ENCODE measurements at places on chromosomes 2 and 18.

- no peak for DNase-seq
Observed at GRCh38 chr2:241902357-241902991, 32.9 kb downstream of the RTP5 start.

GRCh38 chr2:39584283-39584965, 81.3 kb upstream of the TMEM178A start:
- DNase-seq, result no peak

DNA sequence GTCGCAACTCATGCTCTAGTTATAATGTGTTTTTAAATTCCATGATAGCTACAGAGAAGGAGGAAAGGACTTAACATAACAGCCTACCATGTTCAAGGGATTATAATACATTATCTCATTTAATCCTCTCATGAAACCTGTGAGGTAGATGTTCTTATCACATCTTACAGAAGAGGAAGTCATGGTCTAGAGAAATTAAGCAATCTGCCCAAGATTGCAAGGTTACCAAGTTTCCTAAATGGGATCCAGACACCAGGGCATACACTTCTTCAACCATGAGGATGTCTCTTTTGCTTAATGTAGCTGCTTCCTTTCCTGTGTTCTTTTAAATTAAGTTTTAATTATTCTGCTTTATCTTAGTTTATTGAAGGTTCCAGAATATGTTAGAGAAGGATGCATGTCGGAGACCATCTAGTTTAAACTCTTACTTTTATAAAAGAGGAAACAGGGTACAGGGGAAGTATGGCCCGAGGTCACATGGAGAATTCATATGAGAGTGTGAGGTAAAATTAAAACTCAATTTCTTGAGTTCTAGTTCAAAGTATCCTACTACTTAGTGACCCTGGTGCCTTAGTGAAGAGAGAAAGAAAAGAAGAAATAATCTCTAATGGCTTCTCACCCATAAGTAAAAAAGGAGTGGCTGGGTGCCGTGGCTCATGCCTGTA, 3.6 kb upstream of the IL1A start:
- no peak for DNase-seq

- DNase-seq, result no peak
Observed at GRCh38 chr2:109222825-109223471, 93.9 kb downstream of the SH3RF3 start.

GRCh38 chr2:126900646-126901319, 2.1 kb downstream of the TEX51 start:
- no peak for DNase-seq

- DNase-seq, result no peak
Observed at GRCh38 chr2:20983844-20984243, 60.0 kb downstream of the APOB start.

GRCh38 chr18:9897129-9897528, 11.4 kb downstream of the TXNDC2 start:
- DNase-seq, result no peak

- DNase-seq, result no peak
Observed at GRCh38 chr2:197277794-197278193, 32.8 kb downstream of the ANKRD44 start.

- no peak for DNase-seq
Observed at GRCh38 chr2:890791-891190, 59.9 kb upstream of the SNTG2 start.

DNA sequence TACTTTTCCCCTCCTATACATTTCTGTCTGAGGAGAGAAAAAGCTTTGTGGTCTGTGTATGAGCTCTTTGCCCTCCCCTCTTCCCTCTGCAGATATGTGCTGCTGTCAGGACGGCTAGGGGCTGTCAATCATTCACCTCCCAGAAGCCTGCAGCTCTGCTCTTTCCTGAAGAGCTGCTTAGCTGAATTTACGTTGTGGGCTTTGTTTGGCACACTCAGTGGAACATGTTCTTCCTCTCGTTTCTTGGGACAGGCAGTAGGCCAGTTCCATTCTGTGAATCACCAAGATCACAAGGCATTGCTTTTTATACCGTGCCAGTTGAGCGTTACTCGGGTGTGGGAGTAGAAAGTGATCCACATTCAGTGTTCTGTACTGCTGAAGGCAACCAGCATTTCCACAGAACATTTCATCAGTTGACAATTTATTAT, 136.7 kb downstream of the LAMA3 start:
- DNase-seq, result no peak

- peak; percentile 83 for DNase-seq
Observed at GRCh38 chr2:235135990-235136561, 184.3 kb downstream of the SH3BP4 start.

All from HTR-8/SVneo (cell line).